ENCODE measurements at places on chromosomes 2 and 18.
A peak's percentile ranks its signal among the peaks of the same experiment; 100 is the strongest.

DNA sequence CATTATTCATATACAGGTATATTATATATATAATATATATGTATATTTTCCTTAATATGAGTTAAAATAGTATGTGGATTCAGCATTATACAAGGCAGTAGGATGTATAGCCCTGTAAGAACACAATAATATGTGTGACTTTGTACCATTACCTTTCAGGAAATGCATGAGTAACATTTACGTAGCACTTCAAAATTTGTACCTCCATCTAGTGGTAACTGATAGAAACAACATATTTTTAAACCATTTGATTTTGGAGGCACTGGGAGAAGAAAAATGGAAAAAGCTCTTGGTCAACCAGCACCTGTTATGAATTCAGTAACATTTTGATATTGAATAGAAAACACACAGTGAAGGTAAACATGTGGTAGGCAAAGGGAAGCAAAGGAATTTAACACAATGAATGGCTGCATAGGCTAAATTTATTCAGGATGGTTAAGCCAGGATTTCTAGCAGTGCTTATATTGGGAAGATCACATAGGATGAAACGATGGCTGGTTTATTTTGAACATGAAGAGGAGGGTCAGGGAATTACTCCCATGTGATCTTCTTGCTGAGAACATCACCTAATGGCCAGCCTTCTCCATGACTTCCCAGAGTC lies 565.5 kb downstream of the CCDC85A start:
- peak; percentile 21 for DNase-seq

GRCh38 chr2:126543081-126543480 lies 112.9 kb upstream of the GYPC start:
- no peak for DNase-seq

DNA sequence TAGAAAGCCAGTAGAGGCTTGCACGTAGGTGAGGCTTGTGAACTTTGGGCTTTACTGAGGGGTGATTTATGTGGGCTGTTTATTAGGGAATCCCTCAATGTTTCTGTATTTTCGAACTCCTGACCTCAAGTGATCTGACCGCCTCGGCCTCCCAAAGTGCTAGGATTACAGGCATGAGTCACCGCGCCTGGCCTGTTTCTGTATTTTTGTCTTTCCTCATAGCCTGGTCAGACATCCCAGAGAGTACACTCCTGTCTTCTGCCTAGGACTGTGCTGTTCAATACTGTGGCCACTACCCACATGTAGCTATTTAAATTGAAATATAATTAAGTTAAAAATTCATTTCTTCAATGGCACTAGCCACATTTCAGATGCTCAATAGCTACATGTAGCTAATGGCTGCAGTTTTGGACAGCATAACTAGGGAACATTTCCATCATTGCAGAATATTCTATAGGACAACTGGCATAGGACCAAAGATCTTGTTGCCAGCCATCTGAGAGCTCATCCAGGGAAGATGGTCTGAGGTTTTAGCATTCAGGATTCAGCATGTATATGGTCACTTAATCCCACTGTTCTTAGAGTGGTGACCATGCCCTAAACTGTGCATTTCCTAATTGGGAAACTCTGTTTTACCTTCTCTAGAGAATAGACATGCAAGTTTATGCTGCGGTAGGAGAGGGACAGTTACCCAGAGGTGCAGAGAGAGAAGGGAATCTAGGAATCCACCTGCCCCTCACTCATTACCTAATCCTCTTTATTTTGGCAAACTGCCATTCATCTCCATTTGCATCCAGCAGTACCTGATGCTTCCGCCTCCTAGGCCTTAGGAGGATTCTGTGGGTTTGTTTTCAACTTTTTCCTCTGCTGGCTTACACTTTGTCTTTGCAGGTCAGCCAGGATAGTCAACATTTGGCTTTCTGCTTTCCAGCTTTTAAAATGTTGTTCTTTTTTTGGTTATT lies 64.4 kb downstream of the LCLAT1 start:
- DNase-seq = no peak

GRCh38 chr2:190911813-190912212 lies 31.2 kb downstream of the GLS start:
- no peak for DNase-seq

GRCh38 chr18:13943338-13943737 lies 28.0 kb upstream of the MC2R start:
- DNase-seq = no peak

DNA sequence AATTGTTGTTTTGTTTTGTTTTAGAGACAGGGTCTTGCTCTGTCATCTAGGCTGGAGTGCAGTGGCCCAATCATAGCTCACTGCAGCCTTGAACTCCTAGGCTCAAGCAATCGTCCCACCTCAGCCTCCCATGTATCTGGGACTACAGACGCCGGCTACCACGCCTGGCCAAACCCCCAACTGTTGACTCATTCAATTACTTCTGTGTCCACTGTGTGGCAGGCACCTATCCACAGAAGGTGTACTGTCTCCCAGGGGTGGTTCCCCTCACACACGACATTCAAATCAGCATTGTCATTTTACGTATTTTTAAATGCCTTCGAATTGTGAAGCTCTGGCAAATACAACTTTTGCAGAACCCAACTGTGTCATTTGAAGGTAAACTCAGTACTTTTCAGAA lies 188.0 kb upstream of the REV1 start:
- DNase-seq = no peak

DNA sequence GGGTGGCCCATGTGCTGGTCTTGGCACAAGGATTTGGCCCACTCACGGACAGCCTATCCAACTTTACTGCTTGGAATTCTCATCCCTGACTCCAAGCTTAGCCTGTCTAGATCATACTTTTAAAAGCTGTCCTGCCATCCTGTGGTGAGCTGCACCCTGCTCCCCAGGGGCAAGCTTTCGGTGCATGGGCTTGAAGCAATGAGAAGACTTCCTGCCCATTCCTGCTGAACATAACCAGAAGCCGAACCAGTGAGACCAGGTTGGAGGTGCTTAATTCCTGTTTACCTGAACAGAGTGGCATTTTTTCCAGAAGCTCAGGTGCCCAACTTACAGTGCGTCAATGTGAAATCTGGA lies 154.5 kb downstream of the ANTXR1 start:
- DNase-seq = no peak

DNA sequence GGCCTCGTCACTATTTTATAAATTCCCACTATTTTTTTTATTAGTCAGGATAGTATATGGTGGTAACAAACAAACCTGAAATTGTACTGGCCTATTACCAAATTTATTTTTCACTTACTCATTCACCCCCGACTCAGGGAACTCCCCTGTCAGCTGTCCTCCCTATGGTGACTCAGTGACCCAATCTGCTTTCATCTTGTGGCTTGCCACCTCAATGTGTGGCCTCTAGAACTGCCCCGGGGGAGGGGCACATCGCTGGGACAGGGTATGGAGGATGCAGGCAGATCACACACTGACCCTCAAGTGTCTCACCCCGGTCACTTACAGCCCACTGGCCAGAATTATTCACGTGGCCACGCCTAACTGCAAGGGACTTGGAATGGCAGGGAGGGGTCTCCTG lies 71.6 kb downstream of the ACTR2 start:
- DNase-seq = no peak

GRCh38 chr18:424071-424661 lies 76.3 kb downstream of the COLEC12 start:
- DNase-seq = no peak

DNA sequence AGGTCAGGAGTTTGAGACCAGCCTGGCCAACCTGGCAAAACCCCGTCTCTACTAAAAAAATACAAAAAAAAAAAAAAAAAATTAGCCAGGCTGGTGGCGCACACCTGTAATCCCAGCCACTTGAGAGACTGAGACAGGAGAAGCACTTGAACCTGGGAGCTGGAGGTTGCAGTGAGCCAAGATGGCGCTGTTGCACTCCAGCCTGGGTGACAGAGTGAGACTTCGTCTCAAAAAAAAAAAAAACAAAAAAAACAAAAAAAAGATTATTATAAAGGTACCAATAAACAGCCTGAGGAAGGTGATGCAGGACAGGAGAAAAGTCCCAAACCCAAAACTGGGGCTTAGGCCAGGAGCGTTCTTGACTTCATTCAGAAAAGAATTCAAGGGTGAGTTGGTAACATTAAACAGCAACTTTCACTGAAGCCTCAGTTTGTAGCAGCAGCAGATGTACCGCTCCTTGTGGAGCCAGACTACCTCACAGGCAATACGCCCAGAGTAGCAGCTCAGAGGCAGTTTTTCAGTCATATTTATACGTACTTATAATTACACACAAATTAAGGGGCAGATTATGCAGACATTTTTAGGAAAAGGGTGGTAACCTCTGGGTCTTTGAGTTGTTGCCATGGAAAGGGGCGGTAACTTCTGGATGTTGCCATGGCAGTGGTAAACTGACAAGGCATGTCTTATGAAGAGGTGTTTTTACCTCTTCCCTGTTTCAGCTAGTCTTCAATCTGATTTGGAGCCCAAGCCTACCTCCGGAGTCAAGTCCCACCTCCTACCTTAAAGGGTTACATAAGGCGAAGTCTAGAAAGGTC lies 1596.6 kb upstream of the CELF4 start:
- peak; percentile 9 for DNase-seq

- peak; percentile 21 for DNase-seq
These were observed 310.7 kb upstream of the EPAS1 start for GRCh38 chr2:45986509-45986908.

DNA sequence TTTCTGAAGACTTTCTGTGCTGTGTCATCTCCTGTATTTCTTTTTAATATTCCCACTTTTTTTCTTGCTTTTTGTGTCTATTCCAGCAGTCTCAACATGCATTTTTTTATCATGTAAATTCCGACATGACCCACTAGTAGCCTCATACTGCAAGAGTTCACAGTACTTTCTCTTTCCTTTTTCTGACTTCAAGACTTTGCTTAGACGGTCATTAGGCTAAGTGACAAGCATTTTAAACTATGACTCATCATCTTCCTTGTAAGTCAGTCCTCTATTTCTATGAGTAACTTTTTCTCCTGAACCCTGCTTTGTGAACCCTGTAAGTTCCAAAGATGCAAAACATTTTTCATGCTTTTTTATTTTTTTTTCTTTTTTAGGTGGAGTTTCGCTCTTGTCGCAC lies 381.2 kb downstream of the TXNL1 start:
- no peak for DNase-seq

DNA sequence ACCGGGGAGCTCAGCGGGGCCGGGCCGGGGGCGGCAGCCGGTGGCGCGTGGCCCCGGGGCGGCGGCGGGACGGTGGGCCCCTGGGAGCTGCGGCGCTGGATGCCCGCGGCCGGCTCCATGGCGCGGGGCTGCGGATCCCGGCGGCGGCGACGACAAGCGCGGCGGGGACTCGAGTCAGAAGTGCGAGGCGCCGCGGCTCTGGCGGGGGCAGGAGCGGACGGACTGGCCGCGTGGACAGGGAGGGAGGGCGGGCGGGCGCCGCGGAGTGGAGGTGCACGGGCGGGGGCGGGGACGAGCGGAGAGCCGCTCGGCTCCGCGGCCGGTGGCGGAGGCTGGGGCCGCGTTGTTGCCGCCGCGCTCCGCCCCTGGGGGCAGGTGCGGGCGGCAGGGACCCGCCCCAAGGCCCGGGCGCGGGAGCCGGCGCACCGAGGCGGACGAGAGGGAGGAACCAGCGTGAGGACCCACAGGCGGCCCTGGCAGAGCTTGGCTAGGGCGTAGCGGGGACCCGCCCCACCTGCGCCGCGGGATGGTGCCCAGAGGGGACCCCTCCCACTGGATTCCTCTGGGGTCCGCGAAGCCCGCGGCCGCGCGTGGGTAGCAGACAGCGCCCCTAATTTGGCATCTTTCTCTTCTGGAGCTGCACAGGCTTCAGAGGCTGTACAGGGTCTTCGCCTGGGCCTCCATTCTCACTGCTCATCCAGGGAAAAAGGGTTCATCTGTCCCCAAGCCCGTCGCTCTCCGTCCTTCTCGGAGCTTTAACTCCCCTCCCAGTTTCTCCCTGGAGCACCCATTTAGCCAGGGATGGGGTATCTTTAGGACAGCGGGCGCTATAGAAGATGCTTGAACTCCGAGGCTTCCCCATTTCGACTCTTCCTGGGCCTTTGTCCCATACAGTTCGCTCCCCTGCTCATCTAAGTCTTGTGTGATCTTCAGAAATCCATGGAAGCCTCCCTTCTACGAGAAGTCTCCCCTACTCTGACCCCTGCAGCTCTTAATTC lies at the start of gene TMEM163:
Gene TMEM163 (minus strand): TSS at position 184 of the 998 bp plus-strand sequence.
- no peak for DNase-seq

GRCh38 chr2:150572194-150572766 lies 84.8 kb upstream of the RND3 start:
- DNase-seq = no peak

GRCh38 chr2:80113399-80113798 lies 191.2 kb downstream of the LRRTM1 start:
- DNase-seq = no peak

DNA sequence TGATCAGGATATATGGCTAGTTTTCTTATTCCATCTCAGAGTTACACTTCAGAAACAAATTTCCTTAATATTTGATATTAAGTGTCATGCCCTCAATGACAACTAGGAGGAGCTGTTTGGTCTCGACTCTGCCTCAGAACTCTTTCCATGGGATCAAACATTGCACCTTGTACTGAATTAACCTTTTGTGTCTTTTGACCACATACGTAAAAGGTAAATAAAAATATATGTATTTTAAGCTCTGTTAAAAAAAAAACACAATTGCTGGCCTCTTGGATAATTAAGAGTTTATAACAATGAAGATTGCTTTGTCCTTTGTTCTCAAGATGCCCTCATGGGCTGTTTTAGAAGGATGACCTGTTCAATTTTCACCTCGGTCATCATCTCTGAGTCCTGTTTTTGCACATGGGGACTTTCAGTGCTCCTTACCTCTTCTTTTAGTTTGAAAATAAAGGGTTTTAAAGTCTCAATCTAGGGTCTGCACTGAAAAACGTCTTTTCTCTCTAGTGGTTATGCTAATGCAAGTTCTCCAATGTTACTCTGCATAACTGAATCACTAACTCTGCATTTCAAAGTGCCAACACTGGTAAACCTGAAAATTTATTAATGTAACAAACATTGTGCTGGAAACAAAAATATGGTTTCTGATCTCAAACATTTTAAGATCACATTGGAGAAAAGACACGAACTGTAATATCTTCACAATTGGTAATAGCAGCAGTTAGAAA lies 18.8 kb upstream of the FN1 start:
- no peak for DNase-seq

DNA sequence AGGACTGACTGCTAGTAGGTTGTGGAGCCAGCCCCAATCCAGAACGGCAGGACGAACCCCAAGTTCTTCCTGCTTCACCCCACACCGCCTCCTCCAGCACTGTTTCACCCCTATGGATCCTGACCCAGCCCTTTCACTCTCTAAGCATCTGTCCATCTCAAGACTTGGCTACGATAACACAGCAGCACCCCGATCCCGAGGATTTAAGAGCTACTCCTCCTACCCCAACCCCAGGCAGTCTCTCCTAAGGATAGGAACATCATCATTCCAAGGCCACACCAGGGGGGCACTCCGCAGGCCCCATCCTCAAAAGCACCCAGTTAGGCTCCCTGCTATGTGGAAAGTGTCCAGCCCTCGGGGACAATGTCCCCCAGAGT lies 645 bp downstream of the KCTD18 start:
- DNase-seq = peak; percentile 12

GRCh38 chr2:179428649-179429048 lies 164.0 kb upstream of the SESTD1 start:
- DNase-seq = peak; percentile 25

GRCh38 chr2:17878281-17879136 lies at the start of gene KCNS3:
Gene KCNS3 (plus strand): TSS chr2:17878667. CDS start chr2:17931009, 52,342 bp downstream.
- DNase-seq = peak; percentile 16

- no peak for DNase-seq
These were observed 25.1 kb upstream of the ODC1 start for GRCh38 chr2:10473121-10473756.
